Activated gamma-delta T cell treated with anti-CD3 and anti-CD28 coated beads, Interleukin-2, amount 50 U/mL, for 16 hours (primary cell): ENCODE measurements at places on chromosomes 5 and 9.

DNA sequence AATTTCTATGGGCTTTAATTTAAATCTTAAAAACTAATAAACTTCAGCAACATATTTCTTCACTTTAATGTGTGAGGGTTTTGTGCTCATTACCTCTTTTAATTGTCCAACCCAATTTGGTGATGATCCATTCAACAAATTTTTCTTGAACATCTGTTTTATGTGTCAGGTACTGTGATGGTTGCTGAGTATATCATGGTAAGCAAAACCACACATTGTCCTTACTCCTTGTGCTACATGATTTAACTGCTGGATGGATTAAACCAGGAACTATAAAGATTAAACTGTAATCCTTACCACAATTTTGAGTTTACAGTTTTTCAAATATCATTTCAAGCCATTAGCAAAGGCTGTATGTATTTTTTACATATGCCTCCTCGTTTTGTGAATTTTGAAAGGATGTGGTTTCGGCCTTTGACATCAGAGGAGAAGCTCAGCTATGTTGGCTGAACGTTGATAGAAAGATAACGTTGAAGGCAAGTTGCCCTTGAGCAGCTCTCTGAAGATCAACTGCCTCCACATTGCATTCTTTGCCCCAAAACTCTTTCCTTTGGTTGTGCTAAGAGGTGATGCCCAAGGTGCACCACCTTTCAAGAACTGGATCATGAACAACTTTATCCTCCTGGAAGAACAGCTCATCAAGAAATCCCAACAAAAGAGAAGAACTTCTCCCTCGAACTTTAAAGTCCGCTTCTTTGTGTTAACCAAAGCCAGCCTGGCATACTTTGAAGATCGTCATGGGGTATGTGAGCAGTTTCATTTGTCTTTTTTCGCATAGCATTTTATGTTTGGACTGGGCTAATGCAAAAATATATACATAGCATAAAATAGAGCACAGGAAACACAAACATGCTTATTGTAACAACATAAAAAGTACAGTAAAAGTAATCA lies at the start of gene ITK:
ITK (plus strand) TSS at position 467 of the 891 bp plus-strand sequence; CDS start at position 605, 138 bp downstream.
- DNase-seq: peak; percentile 20

DNA sequence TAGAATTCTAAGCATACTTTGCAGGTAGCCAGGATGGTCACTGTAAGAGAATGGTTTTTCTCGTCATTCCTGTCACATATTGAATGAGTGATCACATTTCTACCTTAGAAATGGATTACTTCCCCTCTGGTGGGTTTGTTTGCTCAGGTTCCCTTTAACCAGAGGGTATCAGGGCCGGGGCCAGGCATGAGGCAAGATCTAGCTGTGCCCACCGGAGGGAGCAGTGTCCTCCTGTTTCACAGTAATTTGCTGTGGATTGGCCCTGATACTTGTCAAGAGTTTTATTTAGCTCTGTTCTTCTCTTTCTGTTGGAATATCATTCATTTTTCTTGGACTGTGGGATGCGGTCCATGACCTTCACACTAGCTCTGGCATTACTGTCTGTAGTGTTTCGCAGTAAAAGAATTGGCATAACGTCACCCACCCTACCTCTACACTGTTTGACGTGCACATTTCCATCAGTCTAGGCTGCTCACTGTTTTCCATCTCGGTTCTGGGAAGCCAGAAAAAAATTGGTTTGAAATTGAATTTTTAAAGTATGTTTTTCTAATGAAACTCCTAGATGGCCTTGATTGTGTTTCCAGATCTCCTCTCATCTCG lies 42.4 kb upstream of the ZBED3 start:
- DNase-seq: no peak

DNA sequence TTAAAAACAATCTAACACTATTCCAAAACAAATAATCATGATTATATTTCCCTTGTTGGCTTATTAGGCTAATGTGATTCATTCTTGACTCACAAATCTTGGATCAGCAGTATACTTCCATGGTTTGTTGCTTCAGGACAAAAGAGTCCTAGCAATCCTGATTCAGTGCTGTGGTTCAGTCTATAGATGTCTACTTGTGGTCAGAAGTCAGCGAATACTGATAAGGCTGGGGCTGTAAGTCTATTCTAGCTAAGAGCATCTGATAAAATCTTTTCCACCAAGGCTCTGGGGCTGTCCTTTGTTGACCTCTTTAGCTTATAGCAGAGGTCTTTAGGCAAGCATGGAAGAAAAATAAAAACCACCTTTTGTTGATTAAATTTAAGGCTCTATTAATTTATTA lies 4.4 kb upstream of the SMIM3 start:
- no peak for DNase-seq

- DNase-seq: no peak
Measured at GRCh38 chr5:89351975-89352374, 469.0 kb upstream of the MEF2C start.

GRCh38 chr9:106883030-106883429 lies 20.1 kb downstream of the ZNF462 start:
- DNase-seq: no peak

DNA sequence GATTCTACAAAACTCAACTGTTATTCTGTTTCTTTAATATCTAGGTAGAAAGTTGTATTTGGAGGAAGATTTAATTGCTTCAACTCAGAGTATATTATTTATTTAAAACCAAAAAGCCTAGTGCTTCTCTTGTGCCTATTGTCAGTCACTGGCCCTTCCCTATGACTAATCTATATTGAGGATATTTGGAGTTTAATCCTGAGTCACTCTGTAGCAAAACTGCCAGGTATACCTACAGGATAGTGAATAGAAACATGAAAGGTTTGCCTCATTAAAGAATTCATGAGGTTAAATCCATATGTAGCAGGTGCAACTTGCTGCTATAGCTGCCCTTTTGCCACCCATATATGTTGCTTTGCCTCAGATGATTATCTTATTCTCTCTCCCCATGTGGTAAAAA lies 15.1 kb downstream of the PLK2 start:
- no peak for DNase-seq

- no peak for DNase-seq
Measured at GRCh38 chr9:38043931-38044623, 24.9 kb downstream of the SHB start.

- DNase-seq: no peak
Measured at GRCh38 chr9:124045830-124046177, 34.2 kb downstream of the LHX2 start.

DNA sequence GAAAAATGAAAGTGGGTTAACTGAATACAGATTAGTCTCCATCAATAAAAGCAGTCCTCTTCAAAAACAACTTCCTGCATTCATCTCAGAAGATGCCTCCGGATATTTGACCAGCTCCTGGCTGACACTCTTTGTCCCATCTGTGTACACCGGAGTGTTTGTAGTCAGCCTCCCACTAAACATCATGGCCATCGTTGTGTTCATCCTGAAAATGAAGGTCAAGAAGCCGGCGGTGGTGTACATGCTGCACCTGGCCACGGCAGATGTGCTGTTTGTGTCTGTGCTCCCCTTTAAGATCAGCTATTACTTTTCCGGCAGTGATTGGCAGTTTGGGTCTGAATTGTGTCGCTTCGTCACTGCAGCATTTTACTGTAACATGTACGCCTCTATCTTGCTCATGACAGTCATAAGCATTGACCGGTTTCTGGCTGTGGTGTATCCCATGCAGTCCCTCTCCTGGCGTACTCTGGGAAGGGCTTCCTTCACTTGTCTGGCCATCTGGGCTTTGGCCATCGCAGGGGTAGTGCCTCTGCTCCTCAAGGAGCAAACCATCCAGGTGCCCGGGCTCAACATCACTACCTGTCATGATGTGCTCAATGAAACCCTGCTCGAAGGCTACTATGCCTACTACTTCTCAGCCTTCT lies 16.6 kb downstream of the F2R start:
- DNase-seq: no peak

GRCh38 chr5:64767959-64768357 lies 533 bp downstream of the SREK1IP1 start:
- DNase-seq: no peak

GRCh38 chr9:30476826-30477225 lies 1907.6 kb upstream of the ACO1 start:
- no peak for DNase-seq

DNA sequence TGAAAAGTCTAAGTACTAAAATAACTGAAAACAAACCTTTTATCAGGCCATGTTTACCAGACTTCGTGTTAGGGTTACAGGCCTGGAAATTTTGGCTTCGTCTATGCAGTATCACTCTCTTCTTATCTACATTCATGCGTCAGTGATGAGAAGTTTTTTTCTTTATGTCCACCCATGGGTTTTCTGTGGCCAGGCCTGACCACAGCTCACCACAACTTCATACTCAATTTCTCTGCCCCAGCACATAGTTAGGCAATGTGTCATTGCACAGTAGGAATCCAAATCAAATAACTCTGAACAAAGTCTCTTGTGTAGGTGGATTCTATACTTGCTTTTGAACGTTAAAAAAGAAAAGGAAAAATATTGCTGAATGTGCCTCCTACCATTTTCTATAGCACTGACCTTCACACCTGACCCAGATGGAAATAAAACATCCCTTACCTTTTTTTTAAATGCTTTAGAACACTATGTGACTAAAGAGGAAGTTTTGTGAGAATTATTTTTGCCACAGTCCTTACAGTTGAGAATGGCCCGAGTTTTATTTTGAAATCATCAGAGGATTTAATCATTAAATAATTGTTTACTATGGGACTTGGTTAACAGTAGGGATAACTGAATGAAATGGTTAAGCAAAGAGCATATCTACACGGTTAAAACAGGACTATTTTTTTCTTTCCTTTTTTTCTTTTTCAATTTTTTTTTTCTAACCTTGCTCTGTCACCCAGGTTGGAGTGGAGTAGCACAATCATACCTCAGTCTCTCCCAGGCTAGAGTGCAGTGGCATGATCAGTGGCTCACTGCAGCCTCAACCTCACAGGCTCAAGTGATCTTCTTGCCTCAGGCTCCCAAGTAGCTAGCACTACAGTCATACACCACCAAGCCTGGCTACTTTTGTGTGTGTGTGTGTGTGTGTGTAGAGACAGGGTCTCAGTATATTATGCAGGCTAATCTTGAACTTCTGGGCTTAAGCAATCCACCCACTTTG lies 1247.0 kb upstream of the ACO1 start:
- no peak for DNase-seq

- DNase-seq: no peak
Measured at GRCh38 chr5:156174225-156174624, 152.7 kb upstream of the SGCD start.

DNA sequence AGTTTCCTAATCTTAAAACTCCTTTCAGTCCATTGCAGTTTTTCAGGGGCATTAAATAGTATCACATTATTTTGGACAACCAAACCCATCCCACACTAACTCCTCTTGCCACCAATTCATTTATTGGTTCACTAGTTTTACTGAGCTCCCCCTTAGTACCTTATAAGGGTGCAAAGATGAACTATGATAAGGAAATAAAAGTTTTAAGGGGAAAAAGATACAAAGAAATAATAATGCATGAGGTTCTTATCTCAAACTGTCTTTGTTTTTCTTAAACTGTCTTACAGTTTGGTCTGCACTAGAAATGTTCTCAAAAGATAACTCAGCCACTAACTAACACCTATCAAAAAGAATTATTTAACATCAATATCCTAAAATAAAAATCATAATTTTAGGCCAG lies 8.4 kb downstream of the SCAI start:
- DNase-seq: no peak

DNA sequence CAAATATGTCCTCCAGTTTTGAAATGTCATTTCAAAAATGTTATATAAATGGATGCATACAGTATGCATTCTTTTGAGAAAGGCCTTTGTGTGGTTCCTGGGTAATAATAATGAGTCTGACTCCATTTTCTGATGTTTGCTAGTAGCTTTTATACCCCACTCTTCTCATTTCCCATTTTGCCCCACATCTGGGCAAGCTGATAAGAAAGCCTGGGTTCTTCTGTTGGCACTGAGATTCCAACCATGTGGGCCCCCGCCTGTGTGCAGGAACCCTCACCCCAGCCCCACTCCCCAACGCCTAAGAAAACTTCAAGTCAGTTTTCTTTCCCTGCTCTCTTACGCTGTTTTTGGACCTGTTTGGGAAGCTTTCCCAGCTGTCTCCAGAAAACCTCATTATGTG lies 89.4 kb downstream of the SNX18 start:
- DNase-seq: no peak

- DNase-seq: no peak
Measured at GRCh38 chr9:79280691-79281090, 291.1 kb upstream of the TLE4 start.

GRCh38 chr9:96524764-96525163 lies 74.8 kb downstream of the HABP4 start:
- DNase-seq: no peak

DNA sequence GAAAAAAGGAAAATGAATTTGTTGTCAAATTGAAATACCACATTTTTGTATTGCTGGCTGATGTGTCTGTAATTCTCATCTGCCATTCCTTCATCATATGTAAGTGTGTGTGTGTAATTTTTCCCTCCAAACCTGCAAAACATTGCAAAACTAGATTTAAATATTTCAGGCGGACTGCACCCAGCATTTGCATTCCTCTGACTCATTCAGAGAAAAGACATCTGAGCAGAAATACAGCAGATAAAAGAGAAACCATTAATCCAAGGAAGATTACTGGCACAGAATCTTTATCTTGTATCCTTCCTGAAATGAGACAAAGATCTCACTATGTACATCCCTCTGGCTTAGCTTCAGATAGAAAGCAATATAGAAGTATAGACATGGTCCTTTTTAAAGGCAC lies 275.3 kb downstream of the TMEM38B start:
- no peak for DNase-seq

DNA sequence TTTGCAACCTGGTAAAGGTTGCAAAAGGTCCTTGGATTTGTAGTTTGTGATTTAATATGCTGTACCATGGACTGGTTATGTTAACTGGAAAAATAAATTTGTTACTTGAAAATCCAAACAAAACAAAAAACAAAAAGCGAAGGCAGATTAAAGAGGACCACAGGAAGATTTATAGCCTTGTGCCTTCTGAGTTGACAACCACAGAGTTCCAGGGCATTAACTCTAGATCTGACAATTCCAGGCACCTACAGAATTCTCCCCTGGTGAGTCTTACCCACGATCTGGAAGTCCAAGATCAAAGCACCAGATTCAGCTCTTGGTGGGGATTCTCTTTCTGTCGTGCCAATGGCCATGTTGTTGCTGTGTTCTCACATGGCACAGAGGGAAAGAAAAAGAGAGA lies 107.9 kb upstream of the SELENOP start:
- no peak for DNase-seq

DNA sequence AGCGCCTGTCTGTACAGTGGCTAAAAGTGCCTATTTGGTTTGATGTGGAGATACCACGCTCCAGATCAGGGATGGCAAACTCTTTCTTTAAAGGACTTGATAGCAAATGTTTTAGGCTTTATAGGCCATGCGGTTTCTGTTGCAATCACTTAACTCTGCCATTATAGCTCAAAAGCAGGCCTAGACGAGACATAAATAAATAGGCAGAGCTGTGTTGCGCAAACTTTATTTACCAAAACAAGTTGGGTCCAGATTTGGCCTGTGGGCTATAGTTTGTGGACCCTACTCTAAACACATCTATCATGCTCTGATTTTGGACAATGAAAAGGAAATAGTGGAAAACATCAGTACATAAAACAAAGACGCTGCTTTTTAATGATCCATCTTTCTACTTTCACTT lies 79.2 kb downstream of the PTCH1 start:
- no peak for DNase-seq

GRCh38 chr9:93673839-93674334 lies 97.5 kb downstream of the PHF2 start:
- no peak for DNase-seq

- no peak for DNase-seq
Measured at GRCh38 chr5:139904566-139904815, 108.9 kb downstream of the PSD2 start.
